Activated CD4-positive, alpha-beta T cell treated with anti-CD3 and anti-CD28 coated beads, Interleukin-2, amount 10 ng/mL, durations not matched to agents 7 days and 5 days (primary cell): ENCODE measurements at places on chromosomes 12 and 14.

DNA sequence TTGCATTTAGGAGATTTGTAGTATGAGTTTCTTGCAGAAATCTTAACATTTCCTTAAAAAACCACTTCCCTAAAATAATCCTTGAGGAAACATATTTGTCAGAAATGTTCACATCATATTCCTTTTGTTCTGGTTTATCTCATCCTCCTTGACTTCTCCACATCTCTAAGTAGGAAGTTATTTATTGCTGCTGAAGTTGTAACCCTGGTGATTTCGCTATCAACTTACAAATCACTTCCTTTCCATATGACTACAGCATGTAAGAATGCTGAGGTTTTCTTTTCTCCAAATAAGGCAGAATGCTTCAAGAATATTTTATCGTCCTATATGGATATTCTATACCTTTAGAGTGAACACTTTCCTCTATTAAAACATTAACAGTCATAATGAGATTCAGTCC is 751.7 kb downstream of the NRXN3 start:
- H3K4me3 ChIP-seq = no peak overlapping the region
- no peak for DNase-seq
- H3K27ac ChIP-seq = no peak overlapping the region
- no peaks in the 10 kb centered on the region for H3K27me3 ChIP-seq
- H3K36me3 ChIP-seq = no peaks in the 10 kb centered on the region
- no peaks in the 10 kb centered on the region for H3K4me1 ChIP-seq

DNA sequence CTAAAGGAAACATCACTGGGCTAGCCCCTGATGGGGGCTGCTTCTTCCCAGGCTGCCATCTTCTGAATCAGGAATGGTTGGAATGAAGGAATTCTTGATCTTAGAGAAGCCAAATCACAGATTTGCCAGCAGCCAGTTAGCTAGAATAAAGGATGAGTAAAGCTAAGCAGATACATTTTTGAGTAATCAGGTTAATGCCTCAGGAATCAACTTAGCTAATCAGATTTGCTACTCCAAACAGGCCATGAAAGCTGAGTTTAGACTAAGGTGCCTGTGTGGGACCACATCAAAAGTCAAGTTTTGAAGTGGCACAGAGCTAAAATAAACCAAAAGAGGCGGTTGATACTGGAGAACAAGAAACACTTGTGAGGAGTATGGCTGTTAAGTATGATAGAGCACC is 28.8 kb upstream of the LMO3 start:
- no peak for DNase-seq
- no peaks in the 10 kb centered on the region for H3K36me3 ChIP-seq
- no peak overlapping the region for H3K4me3 ChIP-seq
- no peaks in the 10 kb centered on the region for H3K27me3 ChIP-seq
- no peaks in the 10 kb centered on the region for H3K4me1 ChIP-seq

DNA sequence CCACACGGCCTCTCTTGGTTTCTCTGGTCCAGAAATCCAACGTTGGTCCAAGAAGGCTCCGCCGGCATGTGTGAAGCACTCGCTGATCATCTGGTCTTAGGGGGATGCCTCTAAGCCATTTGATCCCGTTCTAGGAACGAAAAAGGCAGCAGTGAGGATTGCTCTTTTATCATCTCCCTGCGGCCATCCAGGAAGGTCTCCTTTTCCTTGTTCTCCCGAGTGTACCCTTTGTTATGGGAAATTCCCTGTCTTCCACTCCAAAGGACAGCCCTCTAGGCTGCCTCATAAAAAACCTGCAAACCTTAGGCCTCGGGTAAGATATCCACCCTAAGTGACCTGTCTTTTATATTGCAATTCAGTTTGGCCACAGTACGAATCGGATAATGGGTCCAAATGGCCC is 85.8 kb downstream of the TMTC3 start:
- no peaks in the 10 kb centered on the region for H3K36me3 ChIP-seq
- peaks cover 7% of the 10 kb centered on the region for H3K4me1 ChIP-seq
- no peak overlapping the region for H3K4me3 ChIP-seq
- DNase-seq = no peak

DNA sequence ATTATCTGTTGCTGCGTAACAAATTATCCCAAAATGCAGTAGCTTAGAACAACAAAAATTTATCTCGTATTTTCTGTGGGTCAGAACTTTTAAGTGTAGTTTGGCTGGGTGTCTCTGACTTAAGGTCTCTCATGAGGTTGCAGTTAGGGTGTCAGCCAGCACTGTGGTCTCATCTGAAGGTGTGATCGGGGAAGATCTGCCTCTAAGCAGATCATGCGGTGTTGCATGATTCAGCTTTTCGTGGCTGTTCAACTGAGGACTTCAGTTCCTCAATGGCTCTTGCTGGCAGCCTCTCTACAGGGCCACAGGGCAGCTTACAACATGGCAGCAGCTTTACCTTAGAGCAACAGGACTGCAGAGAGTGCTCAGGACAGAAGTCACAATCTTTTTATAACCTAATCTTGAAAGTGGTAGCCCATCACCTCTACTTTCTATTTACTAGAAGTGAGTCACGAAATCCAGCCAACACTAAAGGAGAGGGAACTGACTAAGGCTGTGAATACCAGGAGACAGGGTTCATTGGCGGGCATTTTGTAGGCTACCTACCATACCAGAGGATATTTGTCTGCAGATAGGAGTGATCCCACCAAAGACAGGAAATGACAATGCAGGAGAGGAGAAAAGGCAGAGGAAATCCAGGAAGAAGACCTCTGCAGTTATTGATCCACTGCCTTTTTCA is 1.8 kb upstream of the TMPRSS12 start:
- H3K27me3 ChIP-seq = peaks cover 11% of the 10 kb centered on the region
- H3K27ac ChIP-seq = no peak overlapping the region
- H3K4me3 ChIP-seq = no peak overlapping the region
- no peaks in the 10 kb centered on the region for H3K4me1 ChIP-seq
- H3K36me3 ChIP-seq = peaks cover 4% of the 10 kb centered on the region

- H3K27ac ChIP-seq = no peak overlapping the region
- H3K36me3 ChIP-seq = no peaks in the 10 kb centered on the region
- no peak for DNase-seq
- H3K4me3 ChIP-seq = no peak overlapping the region
Observed at GRCh38 chr14:78469947-78470346, 299.8 kb downstream of the NRXN3 start.

- no peak overlapping the region for H3K27ac ChIP-seq
- peaks cover 20% of the 10 kb centered on the region for H3K27me3 ChIP-seq
- H3K4me1 ChIP-seq = peaks cover 11% of the 10 kb centered on the region
- H3K4me3 ChIP-seq = no peak overlapping the region
- DNase-seq = no peak
- peaks cover 12% of the 10 kb centered on the region for H3K36me3 ChIP-seq
Observed at GRCh38 chr12:4241592-4241991, 32.0 kb upstream of the CCND2 start.

- H3K4me3 ChIP-seq = no peak overlapping the region
- H3K27ac ChIP-seq = no peak overlapping the region
- H3K4me1 ChIP-seq = peaks cover 2% of the 10 kb centered on the region
- H3K27me3 ChIP-seq = no peaks in the 10 kb centered on the region
Observed at GRCh38 chr12:77047341-77048109, 17.8 kb downstream of the E2F7 start.

DNA sequence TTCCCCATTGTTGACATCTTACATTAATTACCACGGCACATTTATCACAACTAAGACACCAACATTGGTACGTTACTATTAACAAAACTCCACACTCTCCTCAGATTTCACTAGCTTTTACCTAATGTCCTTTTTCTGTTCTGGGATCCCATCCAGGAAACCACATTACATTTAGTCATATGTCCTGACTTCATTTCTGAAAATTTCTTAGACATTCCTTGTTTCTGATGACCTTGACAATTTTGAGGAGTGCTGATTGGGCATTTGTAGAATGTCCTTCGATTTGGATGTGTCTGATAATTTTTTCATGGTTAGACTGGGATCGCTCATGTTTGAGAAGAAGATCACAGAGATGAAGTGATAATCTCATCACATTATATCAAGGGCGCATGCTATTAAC is 34.6 kb upstream of the ACSM4 start:
- no peak overlapping the region for H3K27ac ChIP-seq
- DNase-seq = no peak
- H3K27me3 ChIP-seq = peaks cover 4% of the 10 kb centered on the region
- H3K4me3 ChIP-seq = no peak overlapping the region
